ENCODE measurements at places on chromosomes 11 and 22.

GRCh38 chr11:7964873-7965272 lies 374 bp downstream of the NLRP10 start:
- no peak for DNase-seq

DNA sequence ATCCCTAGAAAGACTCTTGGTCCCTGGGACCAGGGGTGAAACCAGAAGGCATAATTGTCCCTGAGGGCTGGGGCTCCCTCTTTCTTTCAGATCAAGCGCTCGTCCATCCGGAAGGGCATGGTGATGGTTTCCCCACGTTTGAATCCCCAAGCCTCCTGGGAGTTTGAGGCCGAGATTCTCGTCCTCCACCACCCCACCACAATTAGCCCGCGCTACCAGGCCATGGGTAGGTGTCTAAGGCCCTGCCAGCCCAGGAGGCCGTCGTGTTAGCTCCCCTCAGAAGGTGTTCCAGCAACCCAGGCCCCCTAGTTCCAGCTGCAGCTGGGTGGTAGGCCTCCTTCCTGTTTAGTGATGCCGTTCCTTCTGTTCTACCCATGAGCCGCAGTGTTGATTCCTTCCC lies 21.4 kb downstream of the GTPBP1 start:
- DNase-seq: no peak

GRCh38 chr11:63534895-63535461 lies 1.6 kb upstream of the PLAAT4 start:
- DNase-seq: no peak

GRCh38 chr11:106217456-106217855 lies 140.0 kb downstream of the AASDHPPT start:
- DNase-seq: no peak

- no peak for DNase-seq
These were observed 22.1 kb upstream of the PSMA1 start for GRCh38 chr11:14542324-14542723.

GRCh38 chr11:78943154-78943553 lies 368.5 kb upstream of the NARS2 start:
- no peak for DNase-seq

DNA sequence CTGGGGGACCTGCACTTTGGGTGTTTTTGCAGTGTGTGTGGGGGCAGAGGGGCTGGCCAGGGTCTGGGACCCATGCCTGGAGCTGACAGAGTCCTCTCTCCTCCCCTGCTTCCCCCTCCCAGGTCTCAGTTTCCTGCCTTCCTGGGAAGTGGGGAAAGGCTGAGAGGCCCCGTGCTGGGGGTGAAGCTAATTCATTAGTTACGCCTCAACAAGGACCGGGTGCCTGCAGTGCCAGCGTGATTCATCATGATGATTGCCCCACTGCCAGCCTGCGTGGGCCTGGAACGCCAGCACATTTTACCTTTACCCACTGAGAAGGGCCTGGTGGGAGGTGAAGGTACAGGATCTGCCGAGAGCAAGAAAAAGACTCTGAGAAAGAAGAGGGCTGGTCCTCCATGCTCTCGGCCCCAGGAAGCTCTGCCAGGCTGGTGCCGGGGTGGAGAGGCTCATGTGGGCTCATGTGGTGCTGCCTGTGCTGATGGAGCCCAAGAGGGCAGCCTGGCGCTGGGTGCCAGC lies 2.9 kb upstream of the LRRC10B start:
- DNase-seq: no peak

DNA sequence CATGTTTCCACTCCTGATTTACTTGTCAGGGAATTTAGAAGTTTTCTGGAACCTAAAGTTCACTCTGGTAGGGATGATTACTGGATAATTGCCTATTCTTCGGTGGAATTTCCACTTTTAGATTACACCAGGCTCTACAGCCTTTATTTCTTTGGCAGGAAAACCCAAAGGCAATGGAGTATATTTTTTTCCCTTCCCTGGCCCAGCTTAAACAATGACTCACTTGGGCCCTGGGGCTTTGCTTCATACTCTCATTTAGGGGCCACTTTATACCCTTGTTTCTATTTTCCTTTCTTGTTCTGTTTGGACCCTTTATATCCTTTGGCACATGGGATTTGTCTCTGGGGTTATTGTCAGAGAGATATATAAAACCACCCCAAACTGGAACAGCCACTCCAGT lies 114.7 kb downstream of the CSTPP1 start:
- no peak for DNase-seq

Data from activated CD4-positive, alpha-beta T cell treated with anti-CD3 and anti-CD28 coated beads, Interleukin-2, amount 50 U/mL, for 24 hours (primary cell).